D341Med (cell line): ENCODE measurements at places on chromosomes 2 and 18.

DNA sequence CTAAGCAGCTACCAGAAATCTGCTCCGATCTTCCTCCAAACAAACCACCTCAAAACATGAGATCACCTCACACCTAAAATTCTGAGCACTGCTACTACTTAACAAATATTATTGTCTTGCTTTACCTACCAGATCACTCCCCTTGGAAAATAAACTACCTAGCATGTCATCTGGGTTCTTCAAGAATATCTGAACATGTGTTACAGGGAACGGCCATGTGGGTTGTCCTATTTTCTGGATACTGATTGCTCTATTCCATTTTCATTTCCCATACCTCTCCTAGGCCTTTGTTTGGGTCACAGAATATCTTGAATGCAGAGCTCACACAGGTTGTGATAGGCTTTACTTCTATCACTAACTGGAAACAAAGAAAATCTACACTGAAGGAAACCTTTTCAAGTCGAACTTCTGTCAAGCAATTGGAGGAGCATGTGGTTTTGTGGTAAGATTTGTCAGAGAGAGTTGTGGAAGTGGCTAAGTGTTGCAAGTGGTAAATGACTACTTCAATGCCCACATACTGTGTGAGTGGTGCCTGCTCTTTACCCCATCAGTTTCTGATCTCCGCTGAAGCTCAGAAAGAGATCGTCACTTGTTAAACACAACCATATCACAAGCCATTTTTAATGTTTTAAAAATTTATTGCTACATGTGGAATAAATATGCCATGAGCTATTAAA lies 739.1 kb upstream of the ZEB2 start:
- no peak for DNase-seq

DNA sequence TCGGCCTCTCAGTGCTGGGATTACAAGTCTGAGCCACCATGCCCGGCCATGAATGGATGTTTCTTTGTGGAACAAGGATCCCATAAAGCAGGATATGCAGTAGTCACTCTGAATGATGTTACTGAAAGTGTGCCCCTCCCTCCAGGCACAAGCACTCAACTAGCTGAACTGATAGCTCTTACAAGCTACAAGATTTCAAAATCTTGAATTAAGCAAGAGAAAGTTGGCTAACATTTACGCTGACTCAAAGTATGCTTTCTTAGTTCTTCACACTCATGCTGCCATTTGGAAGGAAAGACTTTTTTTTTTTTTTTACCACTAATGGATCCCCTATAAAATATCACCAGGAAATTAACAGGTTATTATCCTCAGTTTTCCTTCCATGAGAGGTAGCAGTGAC lies 549.0 kb upstream of the PKDCC start:
- DNase-seq, result no peak

GRCh38 chr2:16971722-16972234 lies 306.1 kb upstream of the CYRIA start:
- no peak for DNase-seq

DNA sequence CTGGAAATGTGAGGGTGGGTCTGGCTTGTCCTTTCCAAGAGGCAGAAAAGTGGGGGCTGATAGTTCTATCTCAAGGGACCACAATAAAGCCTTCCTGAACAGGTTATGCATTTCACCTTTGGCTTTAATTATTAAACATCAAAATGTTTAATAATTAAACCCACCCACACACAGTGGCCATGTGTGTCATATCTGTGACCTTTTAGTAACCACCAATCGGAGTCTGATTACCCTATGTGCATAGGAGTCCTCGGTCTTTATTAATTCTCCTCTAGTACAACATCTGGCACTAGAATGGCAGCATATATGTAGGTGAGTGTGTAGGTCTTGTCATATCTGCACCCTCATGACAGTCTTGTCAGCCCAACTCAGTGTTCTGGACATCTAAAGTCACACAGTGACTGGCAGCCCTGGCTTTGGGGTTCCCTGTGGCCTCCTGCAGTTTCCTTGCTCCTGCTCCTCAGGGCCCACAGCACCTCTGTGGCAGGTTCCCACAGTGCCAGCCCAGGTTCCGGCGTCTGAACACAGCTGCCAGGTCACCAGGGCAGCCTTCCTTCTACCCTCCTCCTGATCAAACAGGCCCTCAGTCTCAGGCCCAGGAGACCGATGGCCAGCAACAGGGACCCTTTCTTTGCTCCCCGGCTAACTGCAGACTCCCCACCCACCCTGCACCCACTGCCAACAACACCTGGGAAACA lies 100.9 kb downstream of the MTCL1 start:
- DNase-seq, result no peak

DNA sequence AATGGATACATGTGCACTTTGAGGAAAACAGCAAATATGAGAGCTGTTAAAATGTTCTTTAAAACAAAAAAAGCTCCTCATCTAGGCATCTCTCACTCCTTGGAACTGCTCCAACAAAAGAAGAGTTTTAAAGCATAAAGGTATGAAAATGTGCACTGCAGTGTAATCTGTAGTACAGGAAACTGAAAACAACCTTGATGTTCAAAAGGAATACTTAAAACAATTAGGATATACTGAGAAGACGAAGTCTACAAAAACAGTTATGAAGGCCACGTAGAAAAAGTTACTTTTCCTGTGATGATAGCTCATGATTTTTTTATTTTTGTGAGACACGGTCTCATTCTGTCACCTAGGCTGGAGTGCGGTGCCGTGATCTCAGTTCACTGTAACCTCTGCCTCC lies 2.1 kb upstream of the GPR75 start:
- no peak for DNase-seq

DNA sequence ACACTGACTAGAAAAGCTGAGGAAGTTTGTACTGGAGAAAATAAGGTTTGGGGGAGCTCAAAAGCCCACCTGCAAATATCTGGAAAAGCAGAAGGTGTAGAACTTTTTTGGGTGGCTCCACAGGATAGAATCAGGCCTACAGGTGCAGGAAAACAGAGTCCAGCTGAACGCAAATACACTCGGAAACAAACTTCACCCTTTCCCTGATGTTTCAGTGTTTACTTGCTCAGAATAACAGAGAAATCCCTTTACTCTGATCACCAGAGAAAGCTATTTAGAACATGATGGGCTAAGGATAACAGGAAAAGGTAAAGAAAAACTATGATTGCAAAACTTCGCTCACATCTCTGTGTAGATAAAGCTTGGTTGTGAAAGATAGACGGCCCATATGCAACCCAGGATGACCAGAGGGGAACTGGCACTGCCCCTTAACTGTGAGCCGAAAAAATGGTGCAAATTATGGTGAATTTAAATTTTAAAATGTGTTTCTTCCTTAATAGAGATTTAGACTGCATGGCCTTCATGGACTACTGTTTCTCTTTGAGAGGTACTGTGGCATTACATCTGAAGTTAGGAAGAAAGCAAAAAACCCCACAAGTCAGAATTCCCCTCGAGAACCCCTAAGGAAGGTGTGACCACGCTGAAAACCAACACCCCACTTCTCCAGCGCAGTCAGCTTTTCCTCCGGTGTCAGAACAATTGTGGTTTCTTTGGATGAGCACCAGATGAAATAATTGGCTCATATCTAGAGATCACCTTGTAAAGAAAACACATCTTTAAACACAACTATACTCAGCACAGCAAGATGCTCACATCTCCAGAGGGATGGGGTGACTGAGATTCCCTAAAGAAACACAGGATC lies 84.5 kb upstream of the TMEM247 start:
- DNase-seq, result no peak
